Activated CD8-positive, alpha-beta memory T cell treated with anti-CD3 and anti-CD28 coated beads for 1 hour (primary cell): ENCODE measurements at places on chromosomes 7 and 10.

DNA sequence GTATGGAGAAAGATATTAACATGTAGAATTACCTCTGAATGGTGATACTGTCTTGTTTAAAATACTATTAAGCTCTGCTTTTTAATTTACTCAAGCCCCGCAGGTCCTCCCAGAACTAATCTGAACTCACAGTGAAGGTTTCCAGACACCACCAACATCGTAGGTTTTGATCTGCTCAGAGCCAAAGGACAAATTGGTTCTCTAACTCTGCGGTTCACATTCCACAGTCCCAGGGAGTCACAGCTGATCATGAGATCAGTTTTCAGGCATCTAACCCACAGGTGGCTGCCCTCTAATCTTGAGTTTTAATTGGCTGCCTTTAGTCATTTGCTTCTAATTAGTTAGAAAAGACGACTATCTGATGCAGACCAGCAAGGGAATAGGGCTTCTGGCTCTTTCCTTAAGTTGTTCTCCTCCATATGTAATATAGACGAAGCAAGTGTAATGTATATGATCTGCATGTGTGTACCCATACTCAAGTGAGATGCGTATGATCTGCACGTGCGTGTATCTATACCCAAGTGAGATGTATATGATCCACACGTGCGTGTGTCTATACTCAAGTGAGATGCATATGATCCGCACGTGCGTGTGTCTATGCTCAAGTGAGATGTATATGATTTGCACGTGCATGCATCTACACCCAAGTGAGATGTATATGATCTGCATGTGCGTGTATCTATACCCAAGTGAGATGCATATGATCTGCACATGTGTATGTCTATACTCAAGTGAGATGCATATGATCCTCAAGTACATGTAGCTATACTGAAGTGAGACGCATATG is 331.5 kb upstream of the NPVF start:
- no peak for DNase-seq

DNA sequence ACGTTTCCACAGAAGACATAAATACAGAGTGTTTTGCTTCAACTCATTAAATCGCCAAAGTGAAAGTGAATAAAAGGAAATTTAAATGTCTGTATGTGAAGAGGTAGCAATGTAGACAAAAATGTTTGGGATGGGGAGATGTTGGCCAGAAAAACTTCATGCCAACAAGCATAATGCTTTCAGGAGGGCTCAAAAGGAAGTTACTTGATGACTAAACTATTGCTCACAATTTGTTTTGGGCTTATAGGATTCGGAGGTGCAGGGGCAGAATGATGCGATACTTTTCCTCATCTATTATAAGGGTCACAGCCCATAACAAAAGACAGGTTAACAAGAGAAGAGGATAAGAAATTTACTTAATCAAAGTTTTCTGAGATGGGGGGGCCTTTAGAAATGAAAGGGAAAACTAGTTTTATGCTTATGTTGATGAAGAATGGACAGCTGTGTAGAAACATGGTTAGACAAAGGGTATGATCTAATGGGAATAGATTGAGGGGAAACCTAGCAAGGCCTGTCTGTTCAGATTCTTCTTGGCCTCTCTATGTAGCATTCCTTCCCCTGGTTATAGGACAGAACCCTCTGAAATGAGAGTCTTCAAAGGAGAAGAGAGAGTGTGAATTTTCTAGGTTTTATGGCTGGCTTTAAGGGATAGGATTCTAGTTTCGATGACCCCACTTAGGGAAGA is 898.6 kb downstream of the LRMDA start:
- DNase-seq = no peak

DNA sequence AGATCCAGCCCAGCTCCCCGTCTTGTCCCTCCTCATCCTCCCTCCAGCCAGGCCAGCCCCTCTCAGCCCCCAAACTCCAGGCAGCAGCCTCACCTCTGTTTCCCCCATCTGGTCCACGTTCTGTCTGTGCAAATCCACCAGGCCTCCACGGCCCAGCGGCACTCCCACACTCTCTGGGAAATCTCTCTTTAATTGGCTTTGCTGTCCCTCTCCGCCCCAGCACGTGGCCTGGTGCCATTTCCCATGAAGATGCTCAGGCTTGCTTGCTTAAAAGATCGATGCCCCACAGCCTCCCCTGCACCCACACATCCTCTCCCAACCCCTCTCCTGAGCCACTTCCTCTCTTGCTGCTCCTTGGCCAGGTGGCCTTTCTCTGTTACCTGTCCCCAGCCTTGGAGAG is 39.3 kb downstream of the PRF1 start:
- no peak for DNase-seq

DNA sequence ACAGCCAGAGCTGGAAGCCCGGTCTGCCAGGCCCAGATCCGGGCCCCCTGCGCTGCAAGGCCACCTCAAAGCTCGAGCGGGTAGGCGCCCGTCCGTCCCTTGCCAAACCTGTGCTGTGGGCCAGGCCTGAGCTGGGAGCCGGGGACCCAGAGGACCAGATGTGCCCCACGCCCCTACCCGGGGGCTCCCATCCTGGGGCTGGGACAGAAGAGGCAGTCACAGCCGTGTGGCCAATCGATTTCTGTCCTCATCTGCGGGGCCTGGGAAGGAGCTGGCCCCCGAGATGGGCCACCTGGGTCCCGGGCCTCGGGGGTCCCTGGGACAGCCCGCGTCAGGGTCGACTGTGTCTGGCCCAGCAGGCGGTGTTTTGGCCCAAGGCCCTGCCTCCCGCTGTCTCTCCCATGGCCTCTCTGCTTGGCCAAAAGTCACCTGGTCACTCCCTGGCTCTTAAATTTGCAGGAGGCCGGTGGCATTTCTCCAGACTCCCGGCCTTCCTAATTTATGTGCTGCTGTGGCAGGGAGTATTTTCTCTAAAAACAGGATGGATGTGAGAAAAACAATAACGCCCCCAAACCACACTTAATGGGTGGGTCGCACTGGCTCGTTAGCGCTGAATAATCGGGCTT is 63.8 kb downstream of the UNCX start:
- DNase-seq = no peak

DNA sequence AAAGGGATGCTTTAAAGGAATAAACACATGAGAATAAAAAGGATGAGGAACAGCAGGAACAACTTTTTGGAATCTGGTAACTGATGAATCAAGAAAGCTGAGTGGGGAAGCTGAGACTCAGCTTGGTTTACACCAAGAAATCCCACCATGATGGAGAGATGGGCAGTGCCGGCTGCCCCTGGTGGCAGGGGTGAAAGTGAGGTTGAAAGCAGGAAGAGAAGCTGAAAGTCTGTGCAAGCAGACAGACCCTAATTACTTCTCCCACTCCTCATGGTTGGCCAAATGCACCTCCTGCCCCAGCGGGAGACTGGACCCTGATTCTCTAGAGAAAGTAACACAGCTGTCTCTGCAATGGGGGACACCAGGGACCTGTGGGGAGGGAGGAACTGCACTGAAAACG is 57.6 kb upstream of the NANOS1 start:
- DNase-seq = no peak

- DNase-seq = no peak
These were observed 36.2 kb upstream of the ACTR3B start for GRCh38 chr7:152723364-152723763.

DNA sequence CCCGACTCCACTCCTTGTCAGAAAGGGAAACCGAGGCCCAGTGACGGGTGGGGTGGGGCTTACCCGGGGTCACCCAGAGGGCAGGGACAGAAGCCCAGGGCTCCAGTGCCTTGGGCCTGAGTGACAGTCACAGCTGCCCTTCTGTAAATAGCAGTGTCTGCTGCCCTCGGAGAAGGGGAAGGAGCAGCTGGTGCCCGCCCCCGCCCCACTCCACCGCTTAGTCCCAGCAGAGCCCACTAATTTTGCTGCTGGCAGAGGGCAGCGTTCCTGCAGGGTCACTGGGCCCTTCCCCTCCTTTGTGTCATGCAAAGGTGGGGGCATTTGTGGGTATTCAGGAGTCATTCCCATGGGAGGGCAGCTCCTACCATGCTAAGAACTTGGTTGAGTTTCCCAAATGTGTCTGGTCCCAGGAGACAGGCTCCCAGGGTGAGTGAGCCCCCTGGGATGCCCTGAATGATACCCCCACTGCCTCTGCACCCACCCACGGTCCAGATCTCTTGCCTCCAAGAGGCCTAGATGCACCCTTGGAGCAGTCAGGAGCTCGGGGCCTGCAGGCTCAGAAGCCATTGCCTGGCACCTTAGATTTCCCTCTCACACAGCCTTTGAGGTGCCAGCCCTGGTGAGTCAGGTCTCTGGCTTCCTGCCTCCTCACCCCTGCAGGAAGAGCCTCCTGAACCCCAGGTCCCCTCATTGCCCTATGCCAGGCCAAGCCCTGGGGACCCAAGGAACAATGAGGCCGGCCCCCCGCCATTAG is 17.2 kb downstream of the SH2B2 start:
- DNase-seq = no peak

DNA sequence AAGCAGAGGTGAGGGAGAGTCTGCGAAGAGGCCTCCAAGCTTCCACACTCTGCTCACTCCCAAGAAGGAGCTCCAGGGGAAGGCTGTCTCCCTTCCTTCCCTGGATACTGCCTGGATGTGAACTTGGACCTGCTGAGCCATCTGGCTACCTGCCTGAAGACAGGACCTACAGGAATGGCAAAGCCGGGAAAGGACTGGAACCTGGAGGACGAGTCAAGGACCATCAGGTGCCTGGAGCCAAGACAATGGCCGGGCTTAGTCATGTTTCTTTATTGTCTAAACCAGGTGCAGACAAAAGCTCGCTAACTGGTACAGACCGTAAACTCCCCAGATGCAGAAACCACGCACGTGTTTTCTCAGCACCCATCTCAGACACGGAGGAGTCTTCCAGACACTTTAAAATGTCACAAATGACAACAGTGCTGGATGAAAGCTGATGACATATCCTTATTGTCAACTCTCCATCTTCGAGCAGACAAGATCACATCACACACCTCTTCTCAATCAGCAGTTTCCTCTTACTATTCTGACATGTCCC is 12.1 kb downstream of the ASB13 start:
- DNase-seq = no peak
